A549 treated with ZK216348 at 1 μM for 4 hours (cell line): ENCODE measurements at places on chromosomes 2 and 18. TPM values are rescaled to one million over a fixed set of nuclear protein-coding genes. Genes with fewer than 3 reads are reported as not detected.

The DAW1 gene
- total RNA-seq: 2.1 to 4.0 TPM (median 2.6 TPM) in 5 replicates

The DSC3 gene
- 1.1 to 3.1 TPM (median 1.5 TPM) in 5 replicates for total RNA-seq

The HADHA gene
- total RNA-seq: 118 to 142 TPM (median 126 TPM) in 5 replicates

The CFAP221 gene
- total RNA-seq: 0.20 to 0.64 TPM (median 0.35 TPM) in 5 replicates

The TUBB8B gene
- not detected in 5 replicates for total RNA-seq

The DES gene
- total RNA-seq: 0.18 to 0.51 TPM (median 0.40 TPM) in 3 of 5 replicates, not detected in the others

The SERPINB12 gene
- not detected in 5 replicates for total RNA-seq

The ACOXL gene
- 0.06 TPM in 1 of 5 replicates, not detected in the others for total RNA-seq

The ARHGAP15 gene
- total RNA-seq: not detected in 5 replicates

The MGAT4A gene
- total RNA-seq: 1.3 to 2.3 TPM (median 2.0 TPM) in 5 replicates

The COX5B gene
- 236 to 332 TPM (median 305 TPM) in 5 replicates for total RNA-seq

The KIF1A gene
- 0.57 to 0.95 TPM (median 0.69 TPM) in 5 replicates for total RNA-seq

The FOXD4L1 gene
- total RNA-seq: 0.25 to 0.50 TPM (median 0.28 TPM) in 5 replicates
